Hepatic stellate cell (primary cell): ENCODE measurements at places on chromosomes 13 and 19.

DNA sequence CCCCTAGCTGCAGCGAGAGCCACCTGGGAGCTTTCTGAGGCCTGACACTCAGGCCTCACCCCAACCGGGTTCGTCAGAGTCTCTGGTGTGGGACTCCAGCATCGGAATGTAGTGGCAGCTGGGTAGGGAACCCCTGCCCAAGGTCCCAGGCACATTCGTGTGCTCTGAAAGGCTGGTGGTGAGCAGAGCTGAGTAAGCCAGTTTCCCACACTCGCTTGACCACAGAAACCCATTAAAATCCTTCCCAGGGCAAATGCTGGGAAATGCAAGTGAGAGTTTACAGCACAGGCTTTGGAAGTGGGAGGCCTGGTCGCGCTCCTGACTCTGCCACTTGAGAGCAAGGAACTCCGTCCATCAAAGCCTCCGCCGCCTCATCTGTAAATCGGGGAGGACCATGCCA lies 4.2 kb downstream of the TRAPPC6A start:
- no peak for DNase-seq

DNA sequence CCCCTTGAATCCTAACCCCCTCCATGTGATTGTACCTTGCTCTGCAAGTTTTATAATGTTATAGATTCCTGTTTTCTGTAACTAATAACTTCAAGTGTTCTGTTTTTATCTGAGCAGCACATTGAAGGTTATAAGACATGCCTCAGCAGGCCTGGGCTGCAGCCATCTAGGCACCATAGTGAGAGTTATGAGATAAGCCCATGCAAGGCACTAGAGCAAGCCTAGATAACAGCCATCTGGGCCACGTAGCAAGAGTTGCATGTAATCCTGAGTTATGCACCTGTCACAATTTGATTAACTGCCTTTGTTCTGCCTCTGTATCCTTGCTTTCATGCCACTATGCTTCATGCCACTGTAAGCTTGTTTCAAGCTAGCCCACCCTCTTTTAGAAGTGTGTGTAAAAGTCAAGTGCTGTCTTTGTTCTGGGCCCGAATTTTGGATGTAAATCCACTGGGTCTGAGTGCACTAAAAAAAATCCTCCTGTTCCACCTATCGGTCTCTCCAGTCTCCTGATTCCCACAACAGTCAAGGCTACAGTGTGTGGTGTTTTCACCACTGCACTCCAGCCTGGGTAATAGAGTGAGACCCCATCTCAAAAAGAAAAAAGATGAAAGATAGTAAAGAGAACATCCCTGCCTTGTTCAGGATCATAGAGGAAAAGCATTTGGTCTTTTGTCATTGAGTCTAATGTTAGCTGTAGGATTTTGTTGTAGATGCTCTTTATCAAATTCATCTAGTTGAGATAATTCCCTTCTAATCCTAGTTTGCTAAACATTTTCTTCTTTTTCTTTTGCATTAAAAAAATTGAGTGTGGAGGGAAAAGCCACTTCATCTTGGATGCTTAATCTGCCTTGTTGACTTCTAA lies 16.0 kb upstream of the KBTBD6 start:
- DNase-seq, result no peak

DNA sequence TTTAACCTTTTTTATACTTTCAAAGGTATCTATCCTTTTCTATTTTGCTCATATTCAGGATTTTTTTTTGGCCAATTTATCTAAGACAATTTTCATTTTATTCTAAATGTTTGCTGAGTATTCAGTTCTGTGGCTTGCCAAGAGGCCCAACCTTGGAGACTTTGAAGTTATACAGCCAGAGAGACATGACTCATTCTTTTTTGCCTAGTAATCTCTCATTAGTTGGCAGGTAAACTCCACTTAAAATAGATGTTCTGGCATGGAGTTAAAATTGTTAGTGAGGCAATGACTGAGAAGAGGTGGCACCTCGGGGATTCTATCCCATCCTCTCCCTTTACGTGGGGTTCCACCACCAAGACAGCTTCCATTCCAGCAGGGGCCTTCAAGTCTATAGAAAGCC lies 213.8 kb downstream of the KCTD12 start:
- no peak for DNase-seq

GRCh38 chr19:4986471-4986891 lies 17.6 kb downstream of the KDM4B start:
- DNase-seq, result no peak

GRCh38 chr19:41706741-41707501 lies 1.5 kb upstream of the CEACAM5 start:
- DNase-seq, result peak; percentile 51

DNA sequence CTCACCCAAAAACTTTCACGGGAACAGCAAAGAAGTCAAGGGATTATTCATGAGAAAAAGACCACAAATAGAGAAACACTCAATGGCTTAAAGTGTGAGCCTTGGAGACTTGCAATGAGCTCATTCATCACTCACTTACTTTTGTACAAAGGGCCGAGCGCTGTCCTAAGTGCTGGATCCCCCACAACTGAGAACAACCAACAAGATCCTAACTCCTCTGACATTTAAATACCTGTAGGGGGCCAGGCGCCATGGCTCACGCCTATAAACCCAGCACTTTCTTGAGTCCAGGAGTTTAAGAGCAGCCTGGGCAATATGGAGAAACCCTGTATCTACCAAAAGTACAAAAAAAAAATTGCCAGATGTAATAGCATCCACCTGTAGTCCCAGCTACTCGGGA lies 29.4 kb upstream of the ZNF507 start:
- DNase-seq, result no peak

- DNase-seq, result peak; percentile 44
Observed at GRCh38 chr13:50910485-50910805, 854 bp downstream of the RNASEH2B start.

- DNase-seq, result no peak
Observed at GRCh38 chr19:35204799-35205732, 23.5 kb downstream of the FAM187B start.

DNA sequence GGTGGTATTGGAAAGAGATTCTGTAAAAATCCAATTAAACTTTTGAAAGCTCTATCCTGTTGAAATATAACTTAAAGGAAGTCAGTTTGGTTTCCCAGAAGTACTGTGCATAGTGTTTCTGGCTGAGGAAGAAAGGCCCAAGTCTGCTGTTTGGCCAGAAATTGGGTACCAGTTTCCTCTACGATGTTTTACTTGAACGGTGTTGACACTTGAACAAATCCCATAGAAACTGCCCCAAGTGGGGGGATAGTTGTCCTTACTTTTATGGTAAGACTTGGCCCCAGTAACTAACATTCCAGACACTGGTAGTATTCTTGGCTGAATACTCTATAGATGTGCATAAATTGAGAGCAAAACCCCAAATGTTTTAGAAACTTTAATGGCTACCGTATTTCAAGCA lies 14.2 kb downstream of the KLF5 start:
- no peak for DNase-seq

GRCh38 chr19:16472992-16473391 lies 1.2 kb upstream of the EPS15L1 start:
- DNase-seq, result no peak

DNA sequence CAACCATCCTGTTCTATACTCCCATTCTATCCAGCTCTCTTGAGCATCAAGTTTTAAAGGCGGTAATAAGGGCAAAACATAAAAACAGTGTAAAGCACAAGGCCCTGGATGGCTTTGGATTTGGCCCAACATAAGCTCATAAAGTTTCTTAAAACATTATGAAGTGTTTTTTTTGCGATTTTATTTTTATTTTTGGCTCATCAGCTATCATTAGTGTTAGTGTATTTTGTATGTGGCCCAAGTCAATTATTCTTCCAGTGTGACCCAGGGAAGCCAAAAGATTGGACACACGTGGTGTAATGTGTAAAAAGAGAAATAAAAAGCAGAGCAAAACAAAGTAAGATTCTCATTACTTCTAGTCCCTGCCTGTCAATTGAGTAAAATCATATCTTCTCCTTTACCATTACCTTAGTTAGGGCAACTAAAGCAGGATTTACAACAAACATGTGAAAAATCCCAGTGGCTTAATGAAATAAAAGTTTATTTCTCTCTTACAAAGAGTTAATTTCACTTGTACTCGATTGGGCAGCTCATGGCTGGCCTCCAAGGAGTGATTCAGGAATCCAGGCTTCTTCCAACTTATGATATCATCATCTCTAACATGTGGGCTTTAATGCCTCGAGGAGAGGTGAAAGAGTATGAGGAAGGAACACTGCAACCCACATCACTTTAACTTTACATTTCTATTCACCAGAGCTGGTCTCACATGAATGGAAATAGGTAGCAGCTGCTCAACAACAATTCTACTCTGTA lies 725.2 kb upstream of the SLITRK1 start:
- DNase-seq, result peak; percentile 0

DNA sequence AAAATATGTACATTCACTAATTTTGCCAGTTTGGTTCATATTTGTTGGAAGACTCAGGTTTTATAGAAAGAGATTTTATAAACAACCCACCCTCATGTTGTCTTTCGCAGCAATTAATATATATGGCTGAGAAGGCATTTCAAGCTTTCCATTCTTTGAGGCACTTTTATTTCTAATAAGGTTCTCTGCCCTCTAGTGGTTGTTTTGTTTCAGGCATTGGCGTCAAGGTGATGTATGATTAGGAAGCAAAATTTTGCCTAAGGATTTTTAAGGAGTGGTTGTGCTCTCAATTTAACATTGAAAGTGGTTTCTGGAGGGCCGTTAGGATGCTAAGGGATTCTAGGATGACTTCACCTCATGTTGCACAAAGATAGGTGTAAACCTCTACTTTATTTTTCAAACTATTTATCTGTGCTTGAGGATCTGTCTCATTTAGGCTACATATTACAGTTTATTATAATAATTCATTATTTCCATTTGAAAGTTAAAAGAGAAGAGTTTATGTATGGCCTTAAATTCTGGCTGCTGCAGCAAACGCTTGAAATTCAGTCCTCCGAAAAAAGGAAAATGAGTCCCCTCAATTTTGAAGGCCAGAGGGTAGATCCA lies 35.9 kb downstream of the OXGR1 start:
- DNase-seq, result peak; percentile 7

DNA sequence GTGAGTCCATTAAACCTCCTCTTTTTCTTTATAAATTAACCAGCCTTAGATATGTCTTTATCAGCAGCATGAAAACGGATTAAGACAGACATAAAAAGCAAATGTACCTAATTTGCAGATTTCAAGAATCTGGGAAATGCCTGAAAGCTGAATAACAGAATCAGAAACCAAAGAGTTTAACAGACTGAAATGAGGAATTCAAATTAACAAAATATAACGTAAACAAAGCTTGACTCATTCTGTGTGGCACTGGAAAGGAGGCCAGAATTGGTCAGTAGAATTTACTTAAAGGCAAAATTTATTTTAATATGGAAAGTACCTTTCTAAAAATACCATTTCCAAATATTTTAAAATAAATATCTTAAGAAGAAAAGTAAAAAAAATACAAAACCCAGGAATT lies 540.6 kb upstream of the HTR2A start:
- no peak for DNase-seq
